ENCODE measurements at places on chromosomes 1 and 21. TPM values are rescaled to one million over a fixed set of nuclear protein-coding genes. Genes with fewer than 3 reads are reported as not detected.

Gene CSF3R
- under 0.01 TPM for total RNA-seq

Gene RPS6KC1
- 33.5 TPM for total RNA-seq

Gene PEAR1
- 2.6 TPM for total RNA-seq

- no peak for DNase-seq
Observed at GRCh38 chr1:243390162-243390791, 134.4 kb downstream of the SDCCAG8 start.

DNA sequence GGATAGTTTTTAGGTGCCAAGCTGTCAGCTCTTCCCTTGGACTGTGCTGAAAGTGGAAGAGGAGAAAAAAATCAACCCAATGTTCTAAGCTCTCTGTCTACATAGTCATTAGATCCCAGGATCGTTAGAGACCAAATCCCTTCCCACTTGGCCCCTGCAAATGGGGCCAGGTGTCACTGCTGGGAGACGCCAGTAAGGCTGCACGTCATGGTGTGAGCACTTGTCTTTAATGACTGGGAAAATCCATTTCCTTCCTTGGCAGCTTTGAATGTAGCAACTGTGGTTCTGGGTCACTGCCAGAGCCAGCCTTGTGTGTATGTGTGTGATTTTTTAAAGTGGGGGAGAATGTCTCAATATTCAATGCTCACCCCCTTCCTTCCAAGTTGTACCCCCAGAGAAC lies 59.9 kb downstream of the MAN1C1 start:
- peak; percentile 58 for DNase-seq

Gene FAM78B
- total RNA-seq, result 0.33 TPM

- DNase-seq, result no peak
Observed at GRCh38 chr1:203085528-203086406, at the start of gene MYOG. Gene MYOG (minus strand): TSS chr1:203086012. CDS start chr1:203085961, 51 bp downstream.

Measured in fibroblast of lung (primary cell).